ENCODE measurements at places on chromosomes 12 and 14.

DNA sequence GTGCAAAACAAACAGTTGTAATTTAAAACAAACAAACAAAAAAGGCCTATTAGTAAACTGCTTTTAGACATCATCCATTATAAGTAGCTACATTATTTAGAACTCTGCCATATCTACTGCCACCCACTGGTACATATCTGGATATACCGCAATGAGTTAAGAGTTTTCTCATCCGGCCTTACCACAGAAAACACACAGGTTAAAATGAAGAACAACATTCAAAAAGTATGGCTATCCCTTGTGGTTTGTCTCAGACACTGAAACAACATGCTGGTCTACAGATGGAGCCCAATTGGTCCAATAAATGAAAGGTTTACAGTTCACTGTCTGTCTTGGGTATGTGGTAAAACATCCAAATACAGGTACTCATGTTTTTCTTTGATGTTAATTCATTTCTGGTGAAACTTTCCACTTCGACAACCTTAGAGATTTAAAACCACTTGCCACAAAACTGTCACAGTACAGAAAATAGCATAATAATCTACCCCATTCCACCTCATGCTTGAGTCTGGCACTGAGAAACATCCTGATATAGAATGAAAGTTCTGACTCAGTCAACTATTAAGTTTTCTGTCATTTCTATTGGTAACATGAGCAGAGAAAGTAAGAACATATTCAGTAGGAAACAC lies 354.3 kb downstream of the CEP128 start:
- DNase-seq, result no peak

GRCh38 chr12:20342111-20342510 lies 26.2 kb upstream of the PDE3A start:
- DNase-seq, result no peak

DNA sequence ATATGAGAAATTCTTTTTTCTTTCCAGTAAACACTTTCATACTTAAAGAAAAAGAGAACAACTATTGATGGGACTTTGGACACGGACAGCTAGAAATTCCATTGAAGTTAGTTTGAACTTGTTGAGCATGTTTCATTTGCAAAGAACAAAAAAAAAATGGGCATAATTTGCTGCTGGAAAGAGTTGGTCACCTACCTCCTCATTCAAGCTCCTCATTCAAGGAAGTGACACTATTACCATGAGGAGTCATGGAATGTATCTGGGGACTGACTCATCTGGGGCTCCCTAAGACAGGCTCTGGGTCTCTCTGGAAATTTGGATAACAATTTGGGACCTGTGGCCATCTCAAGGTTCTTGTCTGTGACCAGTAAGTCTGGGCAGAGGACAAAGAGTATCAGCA lies 50.4 kb downstream of the KICS2 start:
- no peak for DNase-seq

GRCh38 chr12:3274664-3275063 lies 197.5 kb downstream of the TSPAN9 start:
- no peak for DNase-seq

GRCh38 chr12:94204499-94205247 lies 56.3 kb downstream of the PLXNC1 start:
- no peak for DNase-seq

GRCh38 chr12:99131751-99132199 lies 486.7 kb downstream of the APAF1 start:
- no peak for DNase-seq

DNA sequence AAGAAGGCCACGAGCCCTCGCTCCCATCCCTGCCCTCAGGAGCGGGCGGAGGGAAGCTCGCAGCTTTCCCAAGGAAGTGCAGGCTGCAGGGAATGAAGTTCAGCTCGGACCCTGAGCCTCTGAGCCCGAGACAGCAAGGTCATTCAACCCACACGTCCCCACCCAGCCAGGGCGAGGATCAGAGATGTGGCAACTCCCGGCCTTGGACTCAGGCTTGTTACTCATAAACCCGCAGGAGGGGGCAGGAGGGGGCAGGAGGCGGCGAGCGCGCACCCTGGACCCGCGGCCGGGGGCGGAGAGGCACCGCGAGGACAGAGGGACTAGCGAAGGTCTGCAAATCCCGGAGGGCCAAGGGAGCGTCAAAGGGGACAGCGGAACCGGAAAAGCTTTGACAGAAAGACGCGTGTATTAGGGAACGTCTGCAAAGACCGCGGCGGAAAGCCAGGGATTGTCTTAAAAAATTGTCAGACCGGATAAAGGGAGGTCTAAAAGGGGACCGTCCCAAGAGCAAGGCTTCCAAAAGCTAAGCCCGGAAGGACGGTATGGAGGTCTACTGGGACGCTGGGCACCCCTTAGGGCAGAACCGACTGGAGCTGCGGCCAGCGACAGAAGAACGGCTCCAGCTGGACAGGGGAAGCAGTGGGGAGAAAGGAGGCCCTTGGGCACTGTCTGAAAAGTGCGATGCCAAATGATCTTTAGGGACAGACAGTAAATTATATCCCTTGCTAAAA lies 611 bp upstream of the DCAF11 start:
- peak; percentile 52 for DNase-seq

Measured in stimulated activated CD8-positive, alpha-beta memory T cell treated with anti-CD3 and anti-CD28 coated beads, Interleukin-15, amount 100 ng/mL, for 1 hour (primary cell).